ENCODE measurements at places on chromosomes 11 and 22.

GRCh38 chr11:124179310-124179709 lies 3.8 kb upstream of the OR10D3 start:
- no peak for DNase-seq

DNA sequence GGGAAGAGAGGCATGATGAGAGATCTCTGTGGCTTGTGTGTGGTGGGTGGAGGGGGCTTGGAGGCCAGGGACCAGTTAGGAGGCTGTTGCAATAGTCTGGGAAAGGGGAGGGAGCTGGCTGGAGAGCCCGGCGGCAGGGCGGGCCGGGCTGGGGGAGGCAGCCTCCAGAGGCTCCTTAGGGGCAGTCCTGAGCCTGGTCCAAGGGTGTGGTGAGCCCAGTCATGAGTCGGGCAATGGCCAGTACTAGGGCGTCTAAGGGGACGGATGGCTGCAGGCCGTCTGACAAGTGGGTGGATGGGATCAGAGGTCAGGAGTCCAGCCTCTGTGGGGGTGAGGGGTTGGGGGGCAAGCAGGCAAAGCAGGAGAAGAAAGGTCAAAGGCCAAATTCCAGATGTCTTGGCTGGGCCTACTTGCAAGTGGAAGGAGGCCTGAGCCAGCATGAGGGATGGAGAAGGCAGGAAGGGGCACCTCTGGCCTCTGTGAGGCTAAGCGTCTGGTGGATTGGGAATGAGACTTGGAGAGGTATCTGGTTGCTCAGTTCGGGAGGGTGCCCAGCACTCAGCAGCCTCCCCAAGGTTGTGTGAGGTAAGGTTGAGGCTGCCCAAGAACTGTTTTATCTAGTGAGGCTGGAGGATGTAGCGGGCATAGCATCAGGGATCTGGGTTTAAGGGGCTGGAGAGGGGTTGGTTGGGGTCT lies 6.0 kb upstream of the CD248 start:
- DNase-seq = no peak

DNA sequence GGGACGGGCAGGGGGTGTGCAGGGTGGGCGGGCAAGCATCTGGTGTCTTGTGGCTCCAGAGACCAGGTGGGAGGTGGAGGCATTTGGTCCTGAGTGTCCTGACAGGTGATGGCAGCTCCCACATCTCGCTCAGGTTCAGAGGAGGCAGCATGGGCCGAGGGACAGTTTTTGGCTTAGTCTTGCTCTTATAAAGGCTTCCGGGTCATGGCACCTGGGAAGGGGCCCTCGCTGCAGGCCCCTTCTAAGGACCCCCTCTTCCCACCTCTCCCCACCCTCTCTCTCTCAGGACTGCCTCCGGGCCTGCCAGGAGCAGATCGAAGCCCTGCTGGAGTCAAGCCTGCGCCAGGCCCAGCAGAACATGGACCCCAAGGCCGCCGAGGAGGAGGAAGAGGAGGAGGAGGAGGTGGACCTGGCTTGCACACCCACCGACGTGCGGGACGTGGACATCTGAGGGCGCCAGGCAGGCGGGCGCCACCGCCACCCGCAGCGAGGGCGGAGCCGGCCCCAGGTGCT lies 9.9 kb downstream of the CCND1 start:
- no peak for DNase-seq

DNA sequence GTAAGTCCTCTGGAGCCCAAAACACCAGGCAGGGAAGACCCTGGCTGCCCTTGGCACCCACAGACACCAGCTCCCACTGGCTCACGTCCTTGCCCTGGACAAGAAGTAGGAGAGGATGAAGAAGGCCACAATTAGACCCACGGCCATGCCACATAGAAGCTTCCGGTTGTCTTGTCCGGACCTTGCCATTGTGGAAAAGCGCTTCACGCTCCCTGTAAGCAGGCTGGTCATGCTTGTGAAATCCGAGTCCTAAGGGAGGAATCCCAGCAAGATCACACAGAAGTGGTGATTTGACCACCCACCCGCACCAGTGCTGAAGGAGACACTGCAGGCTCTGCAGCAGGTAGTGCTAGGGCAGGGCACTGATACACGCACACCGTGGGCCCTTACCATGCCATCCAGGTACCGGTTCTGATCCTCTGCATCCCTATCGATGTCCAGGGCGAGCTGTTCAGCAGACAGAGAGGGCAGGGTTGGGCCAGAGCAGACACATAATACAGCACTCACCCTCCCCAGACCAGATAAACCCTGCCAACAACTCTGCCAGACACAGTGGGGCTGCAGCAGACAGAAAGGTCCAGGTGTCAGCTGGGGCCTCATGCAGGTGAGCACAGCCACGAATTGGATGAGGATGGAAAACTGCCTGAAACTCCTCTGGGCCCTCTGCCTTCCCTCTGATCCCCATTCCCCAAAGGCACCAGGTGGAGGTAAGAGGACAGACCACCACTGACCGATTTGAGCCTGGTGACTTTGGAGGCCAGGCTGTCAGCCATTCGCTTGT lies 1.8 kb downstream of the BET1L start:
- no peak for DNase-seq

DNA sequence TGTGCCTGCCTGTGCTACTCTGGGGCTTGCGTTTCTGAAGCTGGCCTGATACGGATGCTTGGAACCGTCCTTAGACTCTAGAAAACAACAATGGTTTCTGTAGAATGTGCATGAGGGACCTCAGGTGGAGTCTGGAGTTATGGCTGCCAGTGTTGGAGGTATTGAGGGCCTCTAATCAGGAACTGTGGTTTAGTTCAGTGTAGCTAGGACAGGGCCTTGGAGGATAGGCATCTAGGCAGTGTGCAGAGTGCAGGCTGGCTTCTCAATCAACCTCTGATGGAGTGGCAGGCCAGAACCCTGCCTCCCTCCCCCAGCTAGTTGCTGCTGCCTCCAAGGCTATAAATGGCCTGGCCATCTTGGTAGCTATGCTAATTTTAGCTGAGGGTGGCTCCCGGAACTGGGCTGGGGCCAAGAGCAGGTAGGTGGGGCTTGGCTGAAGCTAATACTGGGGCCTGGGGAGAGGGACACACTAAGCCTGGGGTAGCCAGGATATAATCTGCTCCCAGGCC lies 4.0 kb downstream of the STIM1 start:
- no peak for DNase-seq

DNA sequence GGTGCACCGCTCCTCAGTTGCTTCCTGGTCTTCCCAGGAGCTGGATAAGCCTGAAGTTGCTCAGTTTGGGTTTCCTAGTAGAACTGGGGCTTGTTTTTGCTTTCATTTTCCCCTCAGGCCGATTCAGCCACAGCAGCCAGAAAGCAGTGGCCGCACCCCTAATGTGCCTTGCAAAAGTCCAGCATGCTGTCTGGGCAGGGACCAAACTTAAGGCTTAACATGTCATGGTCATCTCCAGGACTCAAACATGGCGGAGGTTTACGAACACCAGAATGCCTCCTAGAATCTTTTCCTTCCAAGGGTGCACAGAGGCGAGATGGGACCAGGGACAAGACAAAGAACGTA lies 2.5 kb downstream of the GNG3 start:
- no peak for DNase-seq

- no peak for DNase-seq
Observed at GRCh38 chr11:69582756-69583467, 58.0 kb upstream of the CCND1 start.

DNA sequence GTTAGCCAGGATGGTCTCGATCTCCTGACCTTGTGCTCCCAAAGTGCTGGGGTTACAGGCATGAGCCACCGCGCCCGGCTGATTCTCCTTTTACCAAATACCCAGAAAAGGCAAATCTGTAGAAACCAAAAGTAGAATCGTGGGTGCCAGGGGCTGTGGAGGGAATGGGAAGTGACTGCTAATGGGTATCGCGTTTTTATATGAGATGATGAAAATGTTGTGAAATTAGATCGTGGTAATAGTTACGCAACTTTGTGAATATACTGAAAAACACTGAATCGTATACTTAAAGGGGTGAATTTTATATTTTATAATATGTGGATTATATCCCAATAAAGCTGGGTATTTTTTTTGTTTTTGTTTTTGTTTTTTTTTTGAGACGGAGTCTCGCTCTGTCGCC lies 48.2 kb upstream of the CREB3L1 start:
- no peak for DNase-seq

- no peak for DNase-seq
Observed at GRCh38 chr11:119486691-119487259, 63.8 kb upstream of the THY1 start.

DNA sequence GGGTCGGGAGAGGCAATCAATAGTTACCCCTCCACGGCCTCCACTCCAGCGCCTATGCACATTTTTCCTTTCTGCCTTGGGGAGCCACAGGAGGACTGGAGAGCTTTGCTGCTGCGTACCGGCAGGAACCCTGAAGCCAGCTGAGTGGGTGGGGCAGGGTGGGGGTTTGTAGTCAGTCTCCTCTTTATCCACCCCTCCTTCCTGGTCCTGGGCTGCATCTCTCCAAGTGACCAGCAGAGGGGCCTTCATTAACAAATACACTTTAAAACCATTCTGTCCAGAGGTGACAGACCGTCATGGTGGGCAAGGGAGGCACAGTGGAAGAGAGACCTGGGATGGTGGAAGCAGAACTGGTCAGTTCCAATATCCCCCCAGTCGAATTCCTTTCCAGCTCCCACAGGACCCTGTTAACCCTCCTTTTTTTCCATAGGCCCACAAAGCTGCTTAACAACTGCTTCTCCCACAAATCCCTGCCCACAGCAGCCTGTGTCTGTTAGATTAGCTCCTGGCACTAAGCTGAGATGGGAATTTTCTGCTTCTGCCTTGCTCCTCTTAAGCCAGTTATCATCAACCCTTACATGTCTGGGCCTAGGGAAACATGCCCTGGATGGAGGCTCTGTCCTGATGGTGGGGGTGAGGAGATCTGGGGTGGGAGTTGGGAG lies 3.9 kb upstream of the ABCG4 start:
- no peak for DNase-seq

GRCh38 chr22:37016134-37016910 lies 2.9 kb downstream of the TST start:
- no peak for DNase-seq

DNA sequence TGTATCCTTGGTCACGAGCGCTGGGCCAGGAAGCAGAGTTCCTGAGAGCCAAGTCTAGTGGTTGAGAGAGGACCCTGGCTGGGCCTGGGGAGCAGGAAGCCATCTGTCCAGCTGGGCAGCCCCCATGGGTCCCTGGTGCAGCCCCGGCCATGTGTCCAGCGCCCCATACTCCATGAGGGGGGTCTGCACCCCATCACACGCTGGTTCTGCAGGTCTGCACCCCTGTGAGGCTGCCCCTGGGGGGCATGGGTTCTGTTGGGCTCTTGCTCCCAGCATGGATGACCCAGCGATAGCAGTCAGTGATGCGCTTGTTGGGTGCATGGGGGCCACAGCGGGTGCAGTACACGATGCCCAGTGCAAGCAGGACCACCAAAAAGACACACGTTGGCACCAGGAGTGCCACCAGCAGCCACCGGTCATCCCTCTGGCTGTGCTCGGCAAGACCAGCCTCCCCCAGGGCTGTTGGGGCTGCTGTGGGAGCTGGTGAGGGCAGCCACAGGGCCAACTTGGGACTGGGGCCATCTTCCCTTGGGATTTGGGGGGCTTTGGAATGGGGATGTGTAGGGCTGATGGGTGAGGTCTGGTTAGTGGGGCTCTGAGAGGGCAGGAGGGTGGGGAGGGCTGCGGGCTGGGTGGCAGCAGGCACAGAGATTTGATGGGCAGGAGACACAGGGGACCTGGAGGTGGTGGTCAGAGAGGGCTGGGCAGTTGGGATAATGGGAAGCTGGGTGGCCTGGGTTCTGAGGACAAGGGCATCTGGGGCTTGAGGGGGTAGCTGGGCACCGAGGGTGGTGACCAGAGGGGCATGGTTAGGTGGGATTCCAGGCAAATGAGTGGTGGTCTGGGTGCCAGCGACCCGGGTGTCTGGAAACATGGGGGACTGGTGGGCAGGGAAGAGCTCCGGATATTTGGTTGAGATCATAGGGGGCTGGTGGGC lies 2.0 kb downstream of the CD248 start:
- no peak for DNase-seq

DNA sequence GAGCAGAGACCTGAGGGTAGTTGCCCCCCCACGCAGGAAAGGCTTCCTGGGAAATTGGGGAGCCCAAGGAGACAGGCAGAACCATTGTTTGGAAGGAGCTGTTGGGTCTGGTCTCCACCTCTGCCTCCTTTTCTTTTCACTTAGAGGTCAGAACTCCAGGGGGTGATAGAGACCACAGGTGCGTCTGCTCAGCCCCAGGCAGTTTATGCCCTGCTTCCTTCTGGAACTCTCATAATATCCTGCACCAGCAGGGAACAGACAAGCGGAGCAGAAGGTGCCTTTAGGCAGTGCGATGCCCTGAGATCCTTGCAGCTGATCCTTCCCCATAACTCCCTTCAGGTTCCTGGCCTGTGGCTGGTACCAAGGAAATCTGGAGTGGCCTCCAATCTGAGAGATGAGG lies 120.2 kb downstream of the NECTIN1 start:
- no peak for DNase-seq

- DNase-seq = no peak
Observed at GRCh38 chr11:76602431-76602861, 68.1 kb downstream of the LRRC32 start.

GRCh38 chr11:129965248-129965647 lies 37.4 kb downstream of the PRDM10 start:
- DNase-seq = no peak

DNA sequence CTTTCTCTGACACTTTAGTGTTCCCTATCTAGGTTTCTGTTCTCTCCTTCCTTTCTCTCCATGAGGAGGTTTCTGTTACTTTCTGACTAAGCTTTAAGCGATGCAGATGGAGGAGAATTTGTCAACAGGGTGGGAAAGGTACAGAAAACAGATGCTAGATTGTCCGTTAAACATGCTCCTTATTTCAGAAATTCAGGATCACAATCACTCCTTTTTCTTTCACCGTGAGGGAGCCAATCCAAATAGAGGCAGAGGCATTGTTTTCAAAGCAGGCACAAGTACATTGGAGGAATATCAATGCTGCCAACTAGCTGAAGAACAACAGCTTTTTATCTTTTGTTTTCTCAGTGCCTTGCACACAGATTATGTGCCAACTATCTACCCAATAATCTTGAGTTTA lies 215.7 kb upstream of the FOLH1 start:
- DNase-seq = no peak

DNA sequence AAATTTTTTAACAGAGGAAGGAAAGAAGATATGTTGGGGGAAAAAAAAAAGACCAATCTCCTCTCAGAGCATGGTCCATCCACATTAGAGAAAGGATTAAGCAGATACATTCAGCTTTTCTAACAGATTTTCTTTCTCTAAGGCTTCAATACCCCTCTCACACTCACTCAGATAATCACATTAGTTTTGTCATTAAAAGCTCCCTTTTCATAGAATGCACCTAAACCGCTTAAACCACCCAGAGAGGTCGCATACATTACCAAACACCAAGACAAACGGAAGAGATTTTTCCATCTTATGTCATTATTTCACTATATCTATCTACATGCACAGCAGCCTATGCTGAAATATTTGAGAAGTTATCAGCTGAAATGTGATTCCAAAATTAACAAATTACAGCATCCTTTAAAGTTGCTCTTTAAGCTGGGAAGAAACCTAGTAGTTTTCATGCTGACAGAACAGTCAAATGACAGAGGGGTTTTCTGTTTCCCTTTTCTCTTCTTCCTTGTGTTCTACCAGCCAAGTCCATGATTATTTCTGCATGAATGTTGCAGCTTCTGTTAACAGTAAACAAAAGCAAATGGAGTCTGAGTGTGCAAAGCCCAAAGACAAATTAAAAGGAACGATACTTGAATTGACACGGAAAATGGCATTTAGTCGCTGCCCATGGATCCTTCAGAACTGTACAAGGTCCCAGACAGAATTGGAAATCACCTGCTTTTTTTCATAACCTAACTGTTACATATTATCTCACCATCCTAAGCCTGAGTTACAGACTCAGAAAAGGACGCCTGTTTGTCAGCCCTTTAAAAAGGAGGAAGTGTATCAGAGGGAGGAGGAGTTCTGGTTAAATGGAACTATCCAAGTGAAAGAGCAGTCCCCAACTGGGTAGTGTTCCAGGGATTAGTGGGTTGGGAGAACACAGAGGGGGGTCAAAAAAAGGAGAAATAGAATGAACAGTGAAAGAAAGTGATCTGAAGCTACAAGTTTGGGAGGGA lies 54.6 kb downstream of the PRCP start:
- no peak for DNase-seq

Data from activated T-helper 1 cell treated with anti-CD3 and anti-CD28 coated beads, Interleukin-2, amount 50 U/mL, for 16 hours (primary cell).